ENCODE measurements at places on chromosomes 3 and 15. TPM values are rescaled to one million over a fixed set of nuclear protein-coding genes. Genes with fewer than 3 reads are reported as not detected.

The SYNPR gene
- total RNA-seq: not detected

DNA sequence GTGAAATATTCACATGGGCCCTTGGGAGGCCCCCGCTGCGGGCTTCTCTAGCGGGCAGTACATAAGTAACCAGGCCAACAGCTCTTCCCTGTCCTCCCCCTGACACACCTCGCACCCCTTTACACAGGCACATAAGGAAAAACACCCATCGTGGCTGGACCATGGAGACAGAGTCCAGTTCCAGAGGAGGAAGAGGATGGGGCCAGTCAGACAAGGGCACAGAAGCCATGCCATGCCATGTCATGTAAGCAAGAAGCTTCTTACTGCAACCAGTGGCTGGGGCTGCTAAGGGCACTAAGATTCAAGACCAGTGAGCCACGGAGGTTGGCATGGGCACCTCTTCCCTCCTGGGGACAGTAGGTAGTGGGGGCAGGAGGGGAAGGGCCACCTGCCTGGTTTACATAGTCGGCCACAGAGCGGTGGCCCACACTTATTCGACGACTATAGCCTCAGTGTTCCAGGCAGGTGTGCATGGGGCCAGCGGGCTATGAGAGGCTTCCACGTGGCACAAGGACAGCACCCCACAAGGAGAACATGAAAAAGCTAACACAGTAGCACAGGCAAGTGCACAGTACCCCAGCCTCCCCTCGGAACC is 5.7 kb upstream of the CYP11A1 start:
- H3K4me1 ChIP-seq: peaks cover 6% of the 10 kb centered on the region
- H3K4me3 ChIP-seq: no peak overlapping the region
- DNase-seq: no peak
- H3K36me3 ChIP-seq: no peaks in the 10 kb centered on the region
- no peak overlapping the region for H3K27ac ChIP-seq

The PEX11A gene
- total RNA-seq: 2.0 TPM

- DNase-seq: no peak
- no peak overlapping the region for H3K27ac ChIP-seq
- no peaks in the 10 kb centered on the region for H3K27me3 ChIP-seq
- no peaks in the 10 kb centered on the region for H3K36me3 ChIP-seq
- no peak overlapping the region for H3K4me3 ChIP-seq
Observed at GRCh38 chr15:69860921-69861320, 236.8 kb downstream of the TLE3 start.

The SLC51B gene
- not detected for total RNA-seq

The SPRED1 gene
- 0.70 TPM for total RNA-seq

The PTX3 gene
- not detected for total RNA-seq

The FAH gene
- total RNA-seq: 6.8 TPM

- no peak for DNase-seq
- no peak overlapping the region for H3K27ac ChIP-seq
- H3K4me3 ChIP-seq: no peak overlapping the region
Observed at GRCh38 chr15:69515508-69515907, 62.9 kb downstream of the RPLP1 start.

The SMCO1 gene
- not detected for total RNA-seq

DNA sequence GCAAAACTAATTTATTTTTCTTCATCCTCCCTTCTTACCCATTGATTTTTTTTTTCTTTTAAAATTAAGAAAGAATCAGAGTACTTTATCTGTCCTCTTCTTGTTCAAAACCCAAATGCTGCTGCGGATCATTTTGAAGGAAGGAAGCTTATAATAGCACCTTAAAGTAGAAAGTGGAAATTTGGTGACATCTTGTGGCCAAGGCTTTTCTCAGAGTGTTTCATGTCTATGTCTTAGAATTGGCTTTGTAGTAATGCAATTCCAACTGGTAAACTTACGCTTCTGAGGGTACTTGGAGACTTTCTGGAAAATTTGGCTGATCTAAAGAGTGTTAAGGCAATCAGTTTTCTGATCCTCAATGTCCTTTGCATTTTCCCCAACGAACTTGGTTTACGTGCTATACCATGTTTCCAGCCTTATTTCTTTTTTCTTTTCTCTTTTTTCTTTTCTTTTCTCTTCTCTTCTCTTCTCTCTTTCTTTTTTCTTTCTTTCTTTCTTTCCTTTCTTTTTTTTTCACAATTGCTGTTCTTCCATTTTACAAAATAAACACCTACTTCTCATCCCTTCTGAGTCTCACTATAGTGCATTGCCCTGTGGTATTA is 30.7 kb downstream of the C3orf38 start:
- no peak overlapping the region for H3K4me3 ChIP-seq
- no peaks in the 10 kb centered on the region for H3K27me3 ChIP-seq
- peak; percentile 7 for DNase-seq
- no peak overlapping the region for H3K27ac ChIP-seq
- H3K36me3 ChIP-seq: no peaks in the 10 kb centered on the region

- no peaks in the 10 kb centered on the region for H3K36me3 ChIP-seq
- no peaks in the 10 kb centered on the region for H3K4me1 ChIP-seq
- no peak for DNase-seq
- no peak overlapping the region for H3K4me3 ChIP-seq
- H3K27me3 ChIP-seq: no peaks in the 10 kb centered on the region
Observed at GRCh38 chr3:110021659-110022058, 684.3 kb upstream of the DPPA4 start.

DNA sequence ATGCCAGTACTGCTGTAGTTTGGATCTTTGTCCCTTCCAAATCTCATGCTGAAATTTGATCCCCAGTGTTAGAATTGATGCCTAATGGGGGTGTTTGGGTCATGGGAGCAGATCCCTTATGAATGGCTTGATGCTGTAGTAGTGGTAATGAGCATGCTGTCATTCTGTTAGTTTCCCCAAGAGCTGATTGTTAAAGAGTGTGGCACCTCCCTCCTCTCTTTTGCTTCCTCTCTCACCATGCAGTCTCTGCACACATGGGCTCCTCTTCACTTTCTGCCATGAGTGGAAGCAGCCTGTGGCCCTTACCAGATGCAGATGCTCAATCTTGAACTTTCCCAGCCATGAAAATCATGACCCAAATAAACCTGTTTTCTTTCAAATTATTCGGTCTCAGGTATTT is 141.3 kb upstream of the DPPA4 start:
- H3K27ac ChIP-seq: no peak overlapping the region
- no peak for DNase-seq
- no peak overlapping the region for H3K4me3 ChIP-seq
- no peaks in the 10 kb centered on the region for H3K4me1 ChIP-seq
- H3K36me3 ChIP-seq: no peaks in the 10 kb centered on the region
- no peaks in the 10 kb centered on the region for H3K27me3 ChIP-seq

Measured in T-cell (primary cell).